GM12878 (cell line): ENCODE measurements at places on chromosomes 16 and 17. TPM values are rescaled to one million over a fixed set of nuclear protein-coding genes. Genes with fewer than 3 reads are reported as not detected.

Gene ZNF23
- total RNA-seq: 7.6 and 10.2 TPM in 2 replicates

DNA sequence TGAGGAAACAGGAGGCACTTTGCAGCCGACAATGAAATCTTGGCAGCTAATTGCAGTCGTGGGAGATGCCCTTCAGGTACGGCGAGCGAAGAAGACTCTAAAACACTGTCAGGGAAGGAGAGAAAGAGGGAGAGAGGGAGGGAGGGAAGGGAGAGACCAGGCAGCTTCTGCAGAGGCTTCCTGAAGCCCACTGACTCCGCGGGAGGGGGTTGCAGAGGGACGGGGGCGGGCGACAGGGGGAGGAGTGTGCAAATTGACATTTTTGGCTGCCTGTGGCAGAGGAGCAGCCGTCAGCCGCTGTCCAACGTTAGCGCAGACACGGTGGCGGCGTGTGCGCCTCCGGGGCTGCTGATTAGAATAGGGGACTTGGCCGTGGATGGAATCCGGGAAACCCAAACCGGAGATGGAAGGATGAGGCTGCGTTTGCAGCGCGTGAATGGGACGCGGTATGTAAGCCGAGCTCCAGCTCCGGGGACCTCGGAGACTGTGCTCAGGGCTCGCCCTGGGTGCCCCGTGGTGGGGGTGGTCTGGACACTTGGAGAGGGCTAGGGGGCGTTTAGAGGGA lies 849.1 kb upstream of the RBFOX1 start:
- DNase-seq: no peak
- no peak overlapping the region for H3K27ac ChIP-seq
- H3K27me3 ChIP-seq: no peaks in the 10 kb centered on the region
- H3K4me3 ChIP-seq: no peak overlapping the region

GRCh38 chr17:12924614-12925013 lies 93.2 kb downstream of the ELAC2 start:
- no peak overlapping the region for H3K27ac ChIP-seq
- H3K27me3 ChIP-seq: no peaks in the 10 kb centered on the region
- DNase-seq: no peak
- no peaks in the 10 kb centered on the region for H3K4me1 ChIP-seq

- no peaks in the 10 kb centered on the region for H3K4me1 ChIP-seq
- H3K36me3 ChIP-seq: no peaks in the 10 kb centered on the region
- no peak overlapping the region for H3K4me3 ChIP-seq
- no peaks in the 10 kb centered on the region for H3K27me3 ChIP-seq
- no peak for DNase-seq
Observed at GRCh38 chr16:64679976-64680690, 441.7 kb downstream of the CDH11 start.

Gene C17orf113
- total RNA-seq: 0.08 and 0.11 TPM in 2 replicates

GRCh38 chr16:47366228-47366627 lies 94.6 kb downstream of the ITFG1 start:
- H3K4me3 ChIP-seq: no peak overlapping the region
- H3K4me1 ChIP-seq: no peaks in the 10 kb centered on the region
- H3K27me3 ChIP-seq: no peaks in the 10 kb centered on the region
- H3K27ac ChIP-seq: no peak overlapping the region

Gene TPSAB1
- total RNA-seq: not detected in 2 replicates

GRCh38 chr17:40407460-40407859 lies 10.2 kb downstream of the TOP2A start:
- H3K4me3 ChIP-seq: no peak overlapping the region
- H3K4me1 ChIP-seq: no peaks in the 10 kb centered on the region
- no peaks in the 10 kb centered on the region for H3K27me3 ChIP-seq
- H3K36me3 ChIP-seq: peaks cover 6% of the 10 kb centered on the region
- no peak overlapping the region for H3K27ac ChIP-seq
- no peak for DNase-seq

- no peaks in the 10 kb centered on the region for H3K4me1 ChIP-seq
- no peaks in the 10 kb centered on the region for H3K27me3 ChIP-seq
- H3K27ac ChIP-seq: no peak overlapping the region
- H3K36me3 ChIP-seq: no peaks in the 10 kb centered on the region
Observed at GRCh38 chr16:28607116-28607623, 2.7 kb downstream of the SULT1A1 start.

Gene ZP2
- 0.21 TPM in 1 of 2 replicates, not detected in the other for total RNA-seq

DNA sequence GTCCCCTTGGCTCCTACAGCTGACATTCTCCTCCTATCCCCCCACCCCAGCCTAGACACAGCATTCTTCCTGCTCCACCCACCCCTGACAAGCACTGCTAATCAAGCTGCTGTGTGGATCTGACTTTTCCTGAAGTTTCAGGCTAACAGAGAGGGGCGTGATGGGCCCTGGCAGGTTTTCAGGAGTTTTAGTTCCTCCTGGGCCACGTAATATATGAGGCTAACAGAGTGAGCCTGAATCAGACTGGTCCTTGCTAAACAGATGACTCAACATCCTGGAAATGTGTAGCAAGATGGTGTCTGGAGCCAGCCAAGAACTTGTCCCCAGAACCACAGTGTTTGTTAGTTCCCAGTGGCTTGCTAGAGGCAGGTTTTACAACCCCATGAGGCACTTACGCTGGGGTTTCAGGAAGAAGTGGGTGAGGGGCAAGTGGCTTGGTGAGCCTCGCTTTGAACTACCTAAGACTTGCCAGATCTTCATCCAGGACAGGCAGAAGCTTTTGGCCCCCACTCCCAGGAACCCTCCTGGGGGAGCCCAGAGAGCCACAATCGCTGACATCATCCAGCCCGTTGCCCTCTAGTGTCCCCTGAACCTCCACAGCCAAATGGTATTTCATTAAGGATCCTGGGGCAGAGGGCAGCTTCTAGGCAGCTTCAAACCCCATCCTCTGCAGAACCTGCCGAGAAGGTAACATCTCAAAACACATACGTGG lies 15.9 kb downstream of the TMEM92 start:
- peak overlapping the region; percentile 27; the same call in 1 of the 2 replicates for H3K27ac ChIP-seq
- H3K4me3 ChIP-seq: no peak overlapping the region
- DNase-seq: no peak
- H3K4me1 ChIP-seq: peaks cover 14% of the 10 kb centered on the region
- no peaks in the 10 kb centered on the region for H3K36me3 ChIP-seq
- no peaks in the 10 kb centered on the region for H3K27me3 ChIP-seq

DNA sequence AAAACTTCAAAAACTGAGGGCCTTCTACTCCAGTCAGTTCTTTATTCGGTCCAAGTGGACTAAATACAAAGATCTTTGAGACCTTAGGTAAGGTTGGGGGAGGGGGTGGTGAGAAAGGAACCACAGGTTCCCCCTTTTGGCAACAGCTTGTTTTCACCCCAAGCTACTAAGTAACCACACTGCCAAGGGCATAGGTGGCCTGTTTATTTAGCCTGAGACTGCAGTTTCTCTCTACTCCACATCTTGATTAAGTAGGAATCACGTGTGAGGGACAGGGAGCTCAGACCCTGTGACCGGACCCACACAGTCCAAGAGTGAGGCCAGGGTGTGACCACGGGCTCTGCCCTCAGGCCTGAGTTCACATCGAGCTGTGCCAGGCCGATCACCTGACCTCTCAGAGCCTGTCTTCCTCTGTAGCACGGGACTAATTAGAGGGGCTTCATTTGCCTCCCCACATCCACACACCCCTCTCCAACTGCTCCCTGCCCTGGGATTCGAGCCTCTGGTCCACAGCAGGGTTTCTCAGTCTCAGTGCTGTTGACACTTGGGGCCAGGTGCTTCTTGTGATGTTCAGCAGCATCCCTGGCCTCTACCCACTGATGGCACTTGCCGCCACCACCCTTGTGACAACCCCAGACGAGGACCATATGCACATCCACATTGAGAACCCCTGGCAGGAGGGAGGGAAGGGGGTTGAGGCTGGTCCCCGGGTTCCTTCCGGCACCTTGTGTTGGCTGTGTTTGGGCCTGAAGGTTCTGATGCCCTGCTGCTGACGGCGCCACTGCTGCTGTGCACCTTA lies 17.8 kb downstream of the ST6GALNAC2 start:
- H3K27ac ChIP-seq: no peak overlapping the region
- DNase-seq: no peak
- no peaks in the 10 kb centered on the region for H3K27me3 ChIP-seq
- peaks cover 14% of the 10 kb centered on the region for H3K36me3 ChIP-seq
- H3K4me3 ChIP-seq: no peak overlapping the region
- peaks cover 7% of the 10 kb centered on the region for H3K4me1 ChIP-seq

Gene TEX14
- total RNA-seq: 0.37 and 0.46 TPM in 2 replicates

- H3K36me3 ChIP-seq: no peaks in the 10 kb centered on the region
- H3K4me3 ChIP-seq: no peak overlapping the region
- no peaks in the 10 kb centered on the region for H3K4me1 ChIP-seq
- H3K27ac ChIP-seq: no peak overlapping the region
- DNase-seq: no peak
Observed at GRCh38 chr17:15134363-15134762, 130.8 kb downstream of the PMP22 start.

Gene ITGA2B
- 0.29 and 0.51 TPM in 2 replicates for total RNA-seq

- no peaks in the 10 kb centered on the region; the same call in 1 of the 2 replicates for H3K36me3 ChIP-seq
- H3K27me3 ChIP-seq: peaks cover 2% of the 10 kb centered on the region; the same call in 1 of the 2 replicates
- H3K27ac ChIP-seq: no peak overlapping the region
- no peak for DNase-seq
Observed at GRCh38 chr17:7038025-7038862, 2.4 kb downstream of the SLC16A13 start.

Gene GDE1
- 23.0 and 26.7 TPM in 2 replicates for total RNA-seq

Gene NPIPA3
- total RNA-seq: 1.4 and 1.6 TPM in 2 replicates

Gene DRC7
- 0.44 TPM in 1 of 2 replicates, not detected in the other for total RNA-seq

GRCh38 chr16:50802000-50802399 lies 60.1 kb downstream of the CYLD start:
- no peaks in the 10 kb centered on the region for H3K27me3 ChIP-seq
- H3K4me1 ChIP-seq: no peaks in the 10 kb centered on the region
- no peak overlapping the region for H3K4me3 ChIP-seq
- DNase-seq: no peak

- no peak for DNase-seq
- H3K36me3 ChIP-seq: no peaks in the 10 kb centered on the region
- H3K4me3 ChIP-seq: no peak overlapping the region
Observed at GRCh38 chr17:9684955-9685621, 39.8 kb downstream of the USP43 start.
